ENCODE measurements at places on chromosomes 4 and X.

DNA sequence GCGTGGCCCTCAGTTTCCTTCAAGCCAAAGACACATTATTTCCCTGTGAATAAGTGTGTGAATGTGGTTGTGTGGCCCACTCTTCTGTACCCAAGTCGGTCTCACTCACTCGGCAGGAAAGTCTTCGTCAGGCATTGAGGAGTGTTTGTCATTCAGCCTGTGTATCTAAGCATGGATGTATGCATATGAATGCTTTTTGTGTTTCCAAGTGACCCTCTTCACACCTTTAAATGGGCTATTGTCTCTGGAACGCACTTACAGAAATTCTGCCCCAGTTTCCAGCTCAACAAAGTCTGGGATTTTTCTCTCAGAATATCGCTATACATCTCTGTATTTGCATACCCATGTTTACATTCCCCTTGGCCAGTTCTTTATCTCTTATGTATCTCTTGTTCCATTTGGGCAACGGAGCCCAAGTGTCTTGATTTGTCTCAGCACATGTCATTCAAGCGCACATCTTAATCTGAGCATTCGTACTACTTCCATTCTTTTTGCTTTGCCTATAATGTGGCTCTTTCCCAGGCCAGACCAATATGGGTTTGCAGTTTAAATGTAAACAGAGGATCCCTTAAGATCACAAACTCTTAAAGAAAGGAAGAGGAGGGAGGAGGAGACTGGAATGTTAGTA, 4.8 kb downstream of the BCOR start:
- no peak for DNase-seq

GRCh38 chrX:24696294-24696693, 2.6 kb downstream of the POLA1 start:
- no peak for DNase-seq

GRCh38 chr4:152776352-152776751, 3.2 kb downstream of the TIGD4 start:
- DNase-seq: no peak

- no peak for DNase-seq
Measured at GRCh38 chr4:150367326-150367725, 214.6 kb upstream of the MAB21L2 start.

- DNase-seq: no peak
Measured at GRCh38 chrX:57121816-57122215, 468 bp upstream of the SPIN2B start.

- no peak for DNase-seq
Measured at GRCh38 chr4:185099024-185099682, 43.9 kb upstream of the SLC25A4 start.

DNA sequence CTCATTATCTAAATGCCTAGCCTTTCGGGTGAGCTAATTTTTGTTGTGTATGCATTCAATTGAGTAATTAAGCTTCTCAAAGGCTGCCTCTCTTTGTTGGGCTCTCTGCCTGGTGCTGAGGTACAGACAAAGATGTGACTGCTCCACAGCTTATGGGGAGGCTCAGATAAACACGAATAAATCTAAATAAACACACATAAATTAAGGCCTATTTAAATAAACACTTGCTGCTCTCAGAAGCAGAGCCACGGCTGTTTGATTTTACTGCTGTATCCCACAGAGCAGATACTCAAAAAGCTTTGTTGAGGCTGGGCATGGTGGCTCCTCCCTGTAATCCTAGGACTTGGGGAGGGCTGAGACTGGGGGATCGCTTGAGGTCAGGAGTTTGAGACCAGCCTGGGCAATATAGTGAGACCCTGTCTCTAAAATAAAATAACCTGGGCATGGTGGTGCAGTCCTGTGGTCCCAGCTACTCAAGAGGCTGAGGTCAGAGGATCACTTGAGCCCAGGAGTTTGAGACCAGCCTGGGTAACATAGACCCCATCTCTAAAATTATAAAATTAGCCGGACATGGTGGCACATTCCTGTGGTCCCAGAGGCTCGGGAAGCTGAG, 8.4 kb upstream of the CD99 start:
- no peak for DNase-seq

DNA sequence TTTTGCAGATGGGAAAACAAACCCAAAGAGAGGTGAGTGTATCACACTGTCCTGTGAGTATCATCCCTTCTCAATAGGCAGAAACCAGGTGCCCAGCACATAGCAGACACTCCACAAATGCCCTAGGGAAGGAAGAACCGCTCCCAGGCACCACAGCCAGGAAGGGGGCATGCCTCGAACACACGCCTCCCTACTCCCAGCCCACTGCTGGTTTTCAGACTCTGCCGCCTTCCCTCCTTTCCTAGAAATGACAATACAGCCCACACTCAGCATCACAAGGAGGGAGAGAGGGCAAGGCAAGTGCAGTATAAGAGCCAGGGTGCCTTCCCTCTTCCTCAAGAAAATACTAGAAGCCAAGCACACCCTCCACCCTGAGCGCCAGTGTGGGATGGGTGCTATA, 16.2 kb downstream of the JAKMIP1 start:
- no peak for DNase-seq

- DNase-seq: peak; percentile 75
Measured at GRCh38 chrX:72029483-72030411, 102.0 kb downstream of the RTL5 start.

- no peak for DNase-seq
Measured at GRCh38 chr4:8402181-8402597, 38.3 kb downstream of the ACOX3 start.

GRCh38 chrX:109190542-109190941, 291.3 kb downstream of the GUCY2F start:
- DNase-seq: no peak

- no peak for DNase-seq
Measured at GRCh38 chr4:27764526-27764837, 903.8 kb downstream of the STIM2 start.

DNA sequence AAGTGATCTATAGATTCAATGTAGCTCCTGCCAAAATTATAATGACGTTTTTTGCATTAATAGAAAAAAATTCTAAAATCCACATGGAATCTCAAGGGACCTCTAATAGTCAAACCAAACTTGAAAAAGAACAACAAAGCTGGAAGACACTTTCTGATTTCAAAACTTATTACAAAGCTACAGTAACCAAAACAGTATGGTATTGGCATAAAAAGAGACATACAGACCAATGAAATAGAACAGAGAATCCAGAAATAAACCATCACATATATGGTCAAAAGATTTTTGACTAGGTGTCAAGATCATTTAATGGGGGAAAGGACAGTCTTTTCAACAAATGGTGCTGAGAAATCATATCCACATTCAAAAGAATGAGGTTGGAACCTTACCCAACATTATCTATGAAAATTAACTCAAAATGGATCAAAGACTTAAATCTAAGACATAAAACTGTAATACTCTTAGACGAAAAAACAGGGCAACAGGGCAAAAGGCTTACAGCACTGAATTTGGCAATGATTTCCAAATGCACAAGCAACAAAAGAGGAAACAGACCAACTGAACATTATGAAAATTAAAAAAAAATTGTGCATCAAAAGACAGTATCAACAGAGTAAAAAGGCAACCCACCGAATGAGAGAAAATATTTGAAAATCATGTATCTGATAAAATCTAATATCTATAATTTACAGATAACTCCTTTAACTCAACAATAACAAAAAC, 3.9 kb downstream of the FBXO8 start:
- no peak for DNase-seq

Measured in fibroblast of skin of left biceps (primary cell).